ENCODE measurements at places on chromosomes 6 and 20. TPM values are rescaled to one million over a fixed set of nuclear protein-coding genes. Genes with fewer than 3 reads are reported as not detected.

Gene KIAA0408
- total RNA-seq = 5.0 TPM

Gene RNF144B
- 0.13 TPM for total RNA-seq

Gene BAK1
- 18.5 TPM for total RNA-seq

GRCh38 chr20:19699180-19699971 is 58.7 kb upstream of the RIN2 start:
- peak; percentile 97 for DNase-seq

DNA sequence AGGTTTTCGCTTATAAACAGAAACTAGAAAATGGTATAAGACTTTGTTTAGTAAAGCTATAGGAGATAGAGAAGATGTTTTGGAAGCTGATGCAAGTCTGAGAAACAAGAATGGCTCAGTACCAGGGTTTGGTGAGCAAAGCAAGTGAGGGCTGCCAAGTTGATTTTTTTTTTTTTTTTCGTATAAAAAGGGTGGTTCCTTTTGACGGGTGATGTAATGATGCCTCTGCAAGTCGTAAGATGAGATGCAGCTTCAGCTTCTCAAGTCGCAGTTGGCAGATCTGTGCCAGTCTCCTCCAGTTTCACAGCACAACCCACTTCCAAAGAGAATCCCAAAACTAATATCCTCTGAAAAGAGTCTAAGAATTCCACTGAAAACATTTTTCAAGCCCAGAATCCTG is 252.8 kb upstream of the CDH4 start:
- DNase-seq = no peak

DNA sequence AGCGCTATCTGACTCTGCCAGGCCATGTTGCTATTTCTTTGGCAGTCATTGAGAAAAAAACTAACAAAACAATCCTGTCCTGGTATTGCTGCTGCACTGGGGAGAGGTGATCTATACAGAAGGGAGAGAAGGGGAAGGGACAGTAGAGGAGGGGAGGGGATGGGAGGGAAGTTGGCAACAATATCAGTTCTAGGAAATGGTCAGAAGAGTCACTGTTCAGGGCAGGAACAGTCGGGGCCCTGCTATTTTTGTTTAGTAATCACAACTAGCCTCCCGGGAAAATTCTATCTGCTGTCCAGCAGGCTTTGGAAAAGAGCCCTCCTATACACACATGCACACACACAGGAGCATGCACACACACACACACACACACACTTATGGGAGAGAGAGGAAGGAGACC is 142.3 kb upstream of the CARMIL1 start:
- peak; percentile 23 for DNase-seq

- peak; percentile 96 for DNase-seq
These were observed 67.1 kb upstream of the ZNFX1 start for GRCh38 chr20:49344975-49345374.

DNA sequence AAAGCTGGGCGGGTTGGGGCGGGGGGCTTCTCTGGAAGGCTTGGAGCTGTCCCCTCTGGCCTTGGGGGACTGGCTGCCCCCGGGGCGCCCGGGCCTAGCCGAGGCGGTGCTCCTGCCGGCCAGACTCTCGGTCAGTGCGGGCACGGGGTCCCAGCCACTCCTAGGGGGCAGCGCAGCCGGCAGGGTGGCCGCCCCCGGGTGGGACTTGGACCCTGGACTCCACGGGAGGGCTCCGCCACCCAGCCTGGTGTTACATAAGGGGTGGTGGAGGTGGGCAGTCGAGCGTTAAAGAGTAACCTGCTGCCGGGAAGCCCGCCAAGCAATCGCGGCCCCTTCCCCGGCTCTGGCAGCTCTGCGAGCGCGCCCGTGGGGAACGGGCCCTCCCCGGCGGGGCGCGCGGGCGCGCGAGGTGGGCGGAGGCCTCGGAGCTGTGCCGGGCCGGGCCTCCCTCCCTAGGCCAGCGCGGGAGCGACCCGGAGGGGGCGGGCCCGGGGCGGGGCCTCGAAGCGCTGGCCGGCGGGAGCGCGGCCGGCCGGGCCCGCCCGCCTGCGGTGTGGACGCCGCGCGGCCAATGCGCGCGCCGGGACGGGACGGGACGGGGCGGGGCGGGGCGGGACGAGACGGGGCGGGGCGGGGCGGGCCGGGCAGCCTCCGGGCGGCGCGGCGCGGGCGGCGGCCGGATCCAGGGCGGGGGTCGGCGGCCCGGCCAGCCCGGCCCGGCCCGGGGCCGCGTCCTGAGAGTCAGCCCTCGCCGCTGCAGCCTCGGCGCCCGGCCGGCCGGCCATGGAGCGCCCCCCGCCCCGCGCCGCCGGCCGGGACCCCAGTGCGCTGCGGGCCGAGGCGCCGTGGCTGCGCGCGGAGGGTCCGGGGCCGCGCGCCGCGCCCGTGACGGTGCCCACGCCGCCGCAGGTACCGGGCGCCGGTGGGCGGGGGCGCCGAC is at the start of gene SLC2A4RG:
TSS of gene SLC2A4RG (plus strand) at position 647 of the 940 bp plus-strand sequence. CDS start at position 784, 137 bp downstream.
- peak; percentile 62 for DNase-seq
